Sigmoid colon (tissue), 7 donors: ENCODE measurements at places on chromosomes 6 and 20.

- no peak for DNase-seq
Observed at GRCh38 chr6:164570801-164571200, 738.6 kb downstream of the C6orf118 start.

- DNase-seq, result no peak
Observed at GRCh38 chr6:21592953-21593352, 598 bp upstream of the SOX4 start.

DNA sequence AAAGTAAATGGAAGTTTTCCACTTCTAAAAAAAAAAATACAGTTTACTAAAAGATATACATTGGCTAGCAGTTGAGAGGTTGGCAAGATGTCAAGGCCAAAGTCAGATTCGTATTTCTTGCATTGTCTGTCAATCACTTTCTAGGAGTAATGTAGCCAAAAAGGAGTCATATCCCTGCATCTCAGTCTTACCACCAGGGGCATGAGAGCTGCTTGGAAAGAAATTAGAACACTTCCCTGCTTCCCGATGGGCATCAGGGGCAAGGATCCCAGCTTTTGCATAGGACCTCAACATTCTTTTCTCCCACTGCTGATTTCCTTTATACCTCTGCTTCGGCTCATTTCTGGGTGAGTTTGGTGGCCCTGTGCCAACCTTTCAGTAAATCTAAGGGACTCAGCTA, 581.0 kb upstream of the MAP3K7 start:
- DNase-seq, result no peak

DNA sequence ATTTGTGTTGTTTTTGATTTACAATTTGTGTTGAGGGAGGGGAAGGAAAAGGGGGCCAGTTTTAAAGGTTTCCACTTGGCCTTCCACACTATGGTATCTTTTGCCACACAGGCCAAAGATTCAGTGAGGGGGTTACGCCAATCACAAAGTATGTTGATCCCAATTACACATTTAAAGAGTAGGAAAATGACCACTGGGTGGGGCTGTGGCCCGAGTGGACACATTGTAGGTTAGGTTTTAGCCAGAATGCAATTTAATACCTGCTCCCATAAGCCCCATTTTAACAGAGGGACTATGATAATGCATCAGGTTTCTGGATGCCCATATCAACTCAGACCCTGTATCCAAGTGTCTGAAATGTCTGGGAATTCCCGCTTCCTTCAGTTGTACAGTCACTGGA, 15.6 kb downstream of the VGLL2 start:
- no peak for DNase-seq

- peak; percentile 42 for DNase-seq
Observed at GRCh38 chr6:36703982-36704381, 6.4 kb downstream of the RAB44 start.

DNA sequence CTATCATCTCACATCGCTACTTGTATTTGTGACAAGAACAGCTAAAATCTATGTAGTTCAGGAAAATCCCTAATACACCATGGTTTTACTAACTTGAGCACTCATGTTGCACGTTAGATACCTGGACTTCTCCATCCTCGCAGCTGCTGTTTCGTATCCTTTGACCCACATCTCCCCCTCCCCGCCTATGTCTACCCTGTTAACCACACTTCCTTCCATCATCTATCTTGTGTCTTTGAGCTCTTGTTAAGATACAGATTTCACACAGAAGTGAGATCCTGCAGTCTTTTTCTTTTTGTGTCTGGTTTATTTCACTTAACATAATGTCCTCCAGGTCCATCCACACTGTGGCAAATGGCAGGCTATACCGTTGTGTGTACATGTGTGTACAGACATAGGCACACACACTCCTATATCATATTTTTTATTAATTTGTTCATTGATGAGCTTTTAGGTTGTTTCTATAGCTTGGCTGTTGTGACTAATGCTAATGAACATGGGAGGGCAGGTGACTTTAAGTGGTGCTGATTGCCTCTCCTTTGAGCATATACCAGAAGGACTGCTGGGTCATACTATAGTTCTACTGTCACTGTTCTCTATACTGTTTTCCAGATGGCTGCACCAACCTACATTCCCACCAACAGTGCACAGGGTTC, 117.8 kb downstream of the WDR27 start:
- no peak for DNase-seq

DNA sequence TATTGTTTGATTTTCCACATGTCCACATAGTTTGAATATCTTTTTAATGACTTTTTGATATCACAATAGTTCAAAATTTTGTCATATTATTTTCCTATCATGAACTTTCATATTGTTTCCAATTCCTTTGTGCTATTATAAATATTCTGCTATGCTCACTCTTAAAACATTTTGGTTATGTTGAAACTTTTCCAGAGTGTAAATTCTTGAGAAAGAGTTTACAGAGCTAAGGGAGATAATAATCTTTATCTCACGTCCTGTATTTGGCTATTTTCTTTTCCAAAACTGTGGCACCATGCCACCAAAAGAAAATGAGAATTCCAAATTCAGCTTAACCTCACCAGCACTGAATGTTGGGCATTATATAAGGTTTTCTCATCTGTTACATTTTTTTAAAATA, 210.9 kb downstream of the TFAP2B start:
- no peak for DNase-seq
